ENCODE measurements at places on chromosomes 13 and 19.

- no peak for DNase-seq
Measured at GRCh38 chr19:47125669-47125938, 5.0 kb upstream of the SAE1 start.

DNA sequence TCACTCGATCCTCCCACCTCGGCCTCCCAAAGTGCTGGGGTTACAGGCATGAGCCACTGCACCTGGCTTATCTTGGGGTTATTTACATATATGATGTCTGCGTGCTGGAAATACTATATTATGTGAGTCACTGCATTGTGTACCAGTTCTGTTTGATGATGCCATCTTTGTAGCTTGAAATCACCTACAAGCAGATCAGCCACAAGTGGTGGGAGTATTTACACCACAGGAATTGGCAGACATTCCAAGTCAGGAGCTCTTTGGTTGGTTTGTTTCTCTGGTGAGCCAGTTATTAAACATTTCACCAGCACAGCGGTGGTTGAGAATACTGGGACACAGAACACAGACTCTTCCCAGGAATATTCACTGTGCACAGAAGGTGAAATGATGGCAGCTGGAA is 4.5 kb upstream of the TIMM44 start:
- no peak for DNase-seq

DNA sequence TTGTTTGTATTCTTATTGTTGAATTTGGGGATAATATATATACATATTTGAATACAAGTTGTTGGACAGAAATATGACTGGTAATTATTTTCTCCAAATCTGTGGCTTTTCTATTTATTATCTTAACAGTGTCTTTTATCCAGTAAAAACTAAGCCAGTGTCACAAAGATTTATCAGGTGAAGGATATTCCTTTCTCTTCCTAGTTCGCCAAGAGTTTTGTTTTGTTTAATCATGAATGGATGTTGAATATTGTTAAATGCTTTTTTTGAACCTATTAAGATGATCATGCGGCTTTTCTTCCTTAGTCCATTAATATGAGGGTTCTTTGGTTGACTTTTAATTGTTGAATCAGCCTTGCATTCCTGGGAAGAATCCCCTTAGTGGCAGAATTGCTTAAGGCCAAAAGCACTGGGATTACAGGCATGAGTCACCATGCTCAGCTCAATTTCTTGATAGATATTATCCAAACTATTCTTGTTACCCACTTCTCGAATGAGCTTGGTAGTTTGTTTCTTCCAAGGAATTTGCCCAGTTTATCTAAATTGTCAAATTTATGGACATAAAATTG is 53.3 kb downstream of the TEX26 start:
- DNase-seq, result no peak

GRCh38 chr13:44397766-44398223 is 24.2 kb downstream of the SERP2 start:
- no peak for DNase-seq
